ENCODE measurements at places on chromosomes 4 and X.

DNA sequence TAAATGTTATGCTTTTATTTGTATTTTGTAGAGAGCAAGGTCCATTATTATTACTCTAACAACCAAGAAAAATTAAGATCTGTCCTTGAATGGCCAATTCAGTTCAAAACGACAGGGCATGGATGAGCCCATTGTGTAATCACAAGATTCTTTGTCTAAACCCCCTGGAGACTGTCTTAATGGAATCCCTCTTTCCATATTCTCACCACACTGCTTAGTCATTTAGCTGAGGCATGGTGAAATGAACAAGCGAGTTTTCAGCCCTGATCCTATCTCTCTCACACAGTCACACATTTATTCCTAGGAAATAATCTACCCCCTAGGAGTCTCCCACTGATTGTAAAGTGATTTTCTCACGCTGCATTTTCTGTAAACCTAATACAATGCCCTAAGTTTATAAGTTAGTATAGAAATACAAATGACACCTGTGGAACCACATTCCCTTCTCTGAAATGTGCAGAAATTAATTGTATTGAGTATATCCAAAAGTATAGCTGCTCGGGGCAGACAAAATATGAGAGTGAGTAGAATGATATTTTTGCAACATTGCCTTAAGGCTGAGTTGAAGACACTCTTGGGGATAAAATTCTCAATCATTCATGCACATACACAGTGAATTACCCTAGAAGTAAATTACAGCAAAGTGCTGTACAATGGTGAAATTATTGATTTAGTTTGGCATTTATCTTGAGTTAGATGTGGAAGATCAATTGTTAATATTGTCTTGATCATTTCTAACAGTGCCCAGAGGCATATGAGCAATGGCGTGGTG, 119.7 kb upstream of the PCDH7 start:
- no peak for DNase-seq

- DNase-seq = no peak
Observed at GRCh38 chr4:185817403-185817818, 5.4 kb upstream of the SORBS2 start.

GRCh38 chr4:7962609-7963508, 23.2 kb upstream of the AFAP1 start:
- DNase-seq = no peak

- no peak for DNase-seq
Observed at GRCh38 chr4:98945297-98945850, 16.4 kb upstream of the EIF4E start.

DNA sequence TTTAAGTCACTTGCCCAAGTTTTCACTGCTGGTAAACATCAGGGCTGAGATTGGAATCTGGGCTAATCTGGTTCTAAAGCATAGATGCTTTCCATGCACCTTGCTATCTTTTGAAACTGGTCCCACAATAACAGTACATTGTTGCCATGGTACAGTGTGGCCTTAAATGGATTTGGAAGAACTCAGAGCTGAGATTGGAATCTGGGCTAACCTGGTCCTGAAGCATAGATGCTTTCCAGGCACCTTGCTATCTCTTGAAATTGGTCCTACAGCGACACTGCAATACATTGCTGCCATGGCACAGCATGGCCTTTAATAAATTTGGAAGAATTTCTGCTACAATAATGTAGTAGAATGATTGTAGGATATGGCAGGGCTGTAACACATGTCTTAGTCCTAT, 28.6 kb downstream of the DAPP1 start:
- DNase-seq = no peak
